ENCODE measurements at places on chromosomes 5 and 9. TPM values are rescaled to one million over a fixed set of nuclear protein-coding genes. Genes with fewer than 3 reads are reported as not detected.

The SAXO1 gene
- total RNA-seq: not detected

The ELP1 gene
- total RNA-seq: 25.5 TPM

The SHOC1 gene
- total RNA-seq: not detected

The PBX3 gene
- 4.6 TPM for total RNA-seq

The PSD2 gene
- under 0.01 TPM for total RNA-seq

The PLEKHG4B gene
- total RNA-seq: 0.13 TPM

The SARDH gene
- total RNA-seq: under 0.01 TPM

The SVEP1 gene
- total RNA-seq: under 0.01 TPM

The GCNT4 gene
- total RNA-seq: 0.13 TPM

The MSMP gene
- total RNA-seq: 187 TPM

The MIGA2 gene
- 20.2 TPM for total RNA-seq

The LEAP2 gene
- 0.13 TPM for total RNA-seq

The CCDC187 gene
- not detected for total RNA-seq

The ADAMTS13 gene
- 1.0 TPM for total RNA-seq

The NOXA1 gene
- total RNA-seq: 1.3 TPM

The PDE8B gene
- under 0.01 TPM for total RNA-seq

The CCL27 gene
- total RNA-seq: not detected

The FSD1L gene
- 1.7 TPM for total RNA-seq

The LCN15 gene
- total RNA-seq: 0.13 TPM

The EIF4E1B gene
- total RNA-seq: not detected

The SLC6A18 gene
- total RNA-seq: not detected

The LRRC70 gene
- 43.4 TPM for total RNA-seq

The CDH9 gene
- not detected for total RNA-seq

The IGIP gene
- 4.0 TPM for total RNA-seq

The RFESD gene
- 1.2 TPM for total RNA-seq

The AHRR gene
- 4.5 TPM for total RNA-seq

The SLC24A2 gene
- total RNA-seq: not detected

The FOXD1 gene
- total RNA-seq: 0.13 TPM

The CTNND2 gene
- not detected for total RNA-seq

The SLC25A2 gene
- under 0.01 TPM for total RNA-seq

The TMEM252 gene
- not detected for total RNA-seq

The CYLC2 gene
- total RNA-seq: not detected

The TMEM250 gene
- 57.1 TPM for total RNA-seq

The RIMOC1 gene
- 11.4 TPM for total RNA-seq

The PPP1R26 gene
- total RNA-seq: 11.3 TPM

The EMB gene
- total RNA-seq: under 0.01 TPM

The LCN1 gene
- total RNA-seq: not detected

The HDHD3 gene
- 11.9 TPM for total RNA-seq

The CNOT8 gene
- 79.1 TPM for total RNA-seq

The ANKRD20A1 gene
- total RNA-seq: 1.2 TPM

The IL3 gene
- not detected for total RNA-seq

The NIM1K gene
- total RNA-seq: not detected

The TXNDC8 gene
- total RNA-seq: not detected

The ITK gene
- not detected for total RNA-seq

The MROH2B gene
- total RNA-seq: not detected

The TXN gene
- 252 TPM for total RNA-seq

The GNA14 gene
- 72.2 TPM for total RNA-seq

The DBH gene
- not detected for total RNA-seq

The PCDHA1 gene
- not detected for total RNA-seq

Data from dermis microvascular lymphatic vessel endothelial cell (primary cell).